ENCODE measurements at places on chromosomes 12 and 14. TPM values are rescaled to one million over a fixed set of nuclear protein-coding genes. Genes with fewer than 3 reads are reported as not detected.
A peak's percentile ranks its signal among the peaks of the same experiment; 100 is the strongest.

Gene KRT72
- not detected for total RNA-seq

Gene IFI27L2
- 55.8 TPM for total RNA-seq

DNA sequence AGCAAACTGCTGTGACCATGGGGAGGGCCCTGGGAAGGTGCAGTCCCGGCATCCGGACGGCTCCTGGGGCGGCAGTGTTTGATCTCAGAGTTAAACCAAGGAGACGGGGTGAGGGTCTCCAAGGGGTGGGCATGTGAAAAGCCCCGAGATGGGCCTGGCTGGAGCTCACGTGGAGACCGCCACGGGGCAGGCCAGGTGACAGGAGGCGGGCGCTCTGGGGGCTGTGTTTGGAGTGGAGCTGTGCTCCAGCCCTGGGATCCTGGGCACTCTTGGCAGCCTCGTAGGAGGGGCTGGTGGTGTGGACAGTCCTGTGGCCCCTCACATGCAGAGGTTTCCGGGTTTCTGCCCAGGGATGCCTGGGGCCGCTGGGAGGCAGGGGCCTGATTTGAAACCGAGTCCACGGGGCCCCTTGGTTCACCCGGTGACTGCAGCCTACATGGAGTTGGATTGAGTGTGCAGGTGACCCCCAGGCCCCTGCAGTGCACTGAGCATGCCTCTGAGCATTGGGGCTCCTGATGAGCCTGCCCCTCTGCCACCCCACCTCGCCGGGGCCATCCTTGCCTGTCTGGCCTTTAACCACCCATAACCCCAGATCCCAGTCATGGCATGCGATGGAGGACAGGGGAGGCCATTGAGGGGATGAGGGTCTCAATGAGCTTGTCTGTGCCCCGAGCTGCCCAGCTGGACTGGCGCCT lies 8.4 kb downstream of the KIF26A start:
- H3K27me3 ChIP-seq = no peaks in the 10 kb centered on the region
- H3K27ac ChIP-seq = no peak overlapping the region
- DNase-seq = peak; percentile 70
- H3K4me1 ChIP-seq = no peaks in the 10 kb centered on the region
- no peak overlapping the region for H3K4me3 ChIP-seq
- H3K36me3 ChIP-seq = no peaks in the 10 kb centered on the region

DNA sequence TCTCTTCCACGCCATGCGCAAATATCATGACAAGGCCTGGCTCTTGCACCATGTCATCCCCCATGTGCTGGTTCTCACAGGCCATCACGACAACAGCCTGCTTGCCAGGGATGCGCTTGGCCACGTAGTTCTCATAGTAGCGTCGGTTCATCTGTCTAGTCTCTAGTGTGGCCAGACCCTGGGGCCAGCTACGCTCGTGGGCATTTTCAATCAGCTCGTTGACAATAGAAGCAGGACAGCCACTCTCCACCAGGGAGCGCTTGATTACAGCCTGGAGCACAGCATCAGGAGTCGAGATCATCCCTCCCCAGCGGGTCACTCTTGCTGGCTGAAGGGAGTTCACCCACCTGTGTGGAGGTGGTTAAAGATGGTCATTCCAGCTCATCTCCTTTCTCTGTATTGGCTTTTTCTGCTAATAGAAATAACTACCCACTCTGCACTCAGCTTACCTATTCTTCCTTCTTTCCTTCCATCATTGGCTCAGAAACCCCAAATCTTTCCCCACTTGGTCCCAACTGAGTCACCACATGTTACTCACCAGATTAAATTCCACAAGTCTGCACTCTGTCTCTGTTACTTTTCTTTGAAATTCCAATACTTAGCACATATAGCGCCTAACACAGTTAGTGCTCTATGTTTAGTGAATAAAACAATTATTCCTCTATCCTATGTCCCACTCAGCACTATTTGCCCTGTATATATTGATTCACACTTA lies 15.1 kb downstream of the RNF41 start:
- H3K36me3 ChIP-seq = peaks cover 7% of the 10 kb centered on the region
- no peak overlapping the region for H3K4me3 ChIP-seq
- H3K27ac ChIP-seq = no peak overlapping the region
- H3K27me3 ChIP-seq = no peaks in the 10 kb centered on the region
- DNase-seq = no peak

Gene ARHGAP9
- total RNA-seq = 16.2 TPM

- H3K4me1 ChIP-seq = no peaks in the 10 kb centered on the region
- H3K36me3 ChIP-seq = no peaks in the 10 kb centered on the region
- DNase-seq = no peak
- no peak overlapping the region for H3K27ac ChIP-seq
Measured at GRCh38 chr12:31897781-31898503, 61.3 kb upstream of the RESF1 start.

GRCh38 chr12:93347054-93347785 lies 30.5 kb upstream of the NUDT4 start:
- H3K27ac ChIP-seq = no peak overlapping the region
- H3K4me1 ChIP-seq = no peaks in the 10 kb centered on the region
- DNase-seq = no peak
- no peaks in the 10 kb centered on the region for H3K27me3 ChIP-seq
- H3K36me3 ChIP-seq = no peaks in the 10 kb centered on the region

- no peaks in the 10 kb centered on the region for H3K36me3 ChIP-seq
- no peaks in the 10 kb centered on the region for H3K4me1 ChIP-seq
Measured at GRCh38 chr14:95944462-95944861, 67.8 kb downstream of the TUNAR start.

- H3K36me3 ChIP-seq = no peaks in the 10 kb centered on the region
- no peak overlapping the region for H3K4me3 ChIP-seq
- H3K27me3 ChIP-seq = no peaks in the 10 kb centered on the region
- peak overlapping the region; percentile 44 for H3K27ac ChIP-seq
- no peak for DNase-seq
Measured at GRCh38 chr14:81655423-81656314, 122.0 kb upstream of the SEL1L start.

Gene LRTM2
- not detected for total RNA-seq

- H3K4me3 ChIP-seq = no peak overlapping the region
- no peak for DNase-seq
- no peaks in the 10 kb centered on the region for H3K27me3 ChIP-seq
- no peaks in the 10 kb centered on the region for H3K4me1 ChIP-seq
- peaks cover 6% of the 10 kb centered on the region for H3K36me3 ChIP-seq
Measured at GRCh38 chr12:123346946-123347345, 17.7 kb downstream of the SBNO1 start.

DNA sequence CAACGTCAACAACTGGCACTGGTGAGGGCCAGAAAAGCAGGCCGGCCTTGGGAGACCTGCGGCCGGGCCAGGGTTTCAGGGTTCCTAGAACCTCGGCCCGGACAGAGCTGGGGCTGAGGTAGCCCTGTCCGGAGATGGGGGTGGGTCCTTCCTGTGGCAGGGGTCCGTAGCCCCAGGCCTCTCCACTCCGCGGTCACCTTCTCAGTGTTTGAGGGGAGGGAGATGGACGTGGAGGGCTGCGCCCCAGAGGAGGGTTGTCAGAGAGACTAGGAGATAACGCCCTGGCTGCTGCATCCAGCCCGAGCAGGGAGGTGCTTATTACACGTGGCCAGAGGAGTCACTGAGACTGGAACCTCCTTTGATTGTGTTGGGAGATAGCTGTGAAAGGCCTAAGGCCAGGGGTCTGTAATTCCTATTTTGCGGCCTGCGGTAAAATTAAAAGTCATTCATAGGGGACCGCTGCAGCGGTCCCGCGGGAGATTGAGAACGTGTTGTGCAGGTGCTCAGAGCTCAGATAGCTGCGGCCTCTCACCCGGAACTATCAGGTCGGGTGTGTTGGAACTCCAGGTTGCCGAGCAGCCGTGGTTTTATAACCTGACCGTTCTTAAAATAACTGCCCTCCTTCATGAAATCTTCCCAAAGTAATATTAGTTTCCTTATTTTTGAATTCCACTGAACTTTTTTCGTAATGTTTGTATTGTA lies 507 bp downstream of the AHSA1 start:
- H3K4me3 ChIP-seq = peak overlapping the region; percentile 89
- DNase-seq = no peak
- H3K36me3 ChIP-seq = peaks cover 5% of the 10 kb centered on the region
- H3K27ac ChIP-seq = no peak overlapping the region

Gene GOLGA3
- total RNA-seq = 83.1 TPM

DNA sequence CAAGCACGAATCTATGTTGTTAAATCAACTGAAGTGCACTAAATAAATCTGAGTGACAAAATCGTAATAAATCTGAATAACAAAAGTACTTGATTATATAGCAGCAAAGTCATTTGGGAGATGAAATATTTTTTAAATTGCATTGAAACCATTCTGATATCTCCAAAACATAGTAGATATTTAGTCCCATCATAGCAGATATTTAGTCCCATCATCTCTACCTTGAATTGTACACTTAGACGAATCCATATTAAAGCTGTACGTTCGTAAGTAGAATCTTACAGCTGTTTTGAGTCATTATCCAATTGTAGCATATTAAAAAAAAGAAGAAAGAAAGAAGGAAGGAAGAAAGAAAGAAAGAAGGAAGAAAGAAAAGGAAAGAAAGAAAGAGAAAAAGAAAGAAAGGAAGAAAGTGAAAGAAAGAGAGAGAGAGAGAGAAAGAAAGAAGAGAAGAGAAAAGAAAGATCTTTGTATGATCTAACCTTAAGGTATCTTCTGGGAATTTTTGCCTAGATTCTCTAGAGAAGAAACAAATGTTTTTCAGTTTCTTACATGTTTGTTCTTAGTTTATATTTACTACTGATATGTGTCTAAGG lies 2.6 kb downstream of the DCN start:
- H3K4me3 ChIP-seq = no peak overlapping the region
- no peaks in the 10 kb centered on the region for H3K36me3 ChIP-seq
- no peaks in the 10 kb centered on the region for H3K4me1 ChIP-seq
- no peaks in the 10 kb centered on the region for H3K27me3 ChIP-seq

Gene NINJ2
- total RNA-seq = 3.8 TPM

- no peaks in the 10 kb centered on the region for H3K27me3 ChIP-seq
- no peak for DNase-seq
Measured at GRCh38 chr12:89932954-89933353, 224.3 kb upstream of the ATP2B1 start.

Gene TSFM
- 15.0 TPM for total RNA-seq

GRCh38 chr12:107612508-107612907 lies 73.1 kb upstream of the PWP1 start:
- H3K27ac ChIP-seq = no peak overlapping the region
- no peaks in the 10 kb centered on the region for H3K4me1 ChIP-seq

Gene KRT6B
- total RNA-seq = not detected

Gene PRH2
- total RNA-seq = not detected

GRCh38 chr12:113471619-113472171 lies at the start of gene LHX5:
LHX5 (minus strand) TSS chr12:113471871; CDS start chr12:113471498, 373 bp downstream.
- H3K27ac ChIP-seq = no peak within 1 kb of the TSS
- H3K36me3 ChIP-seq = no peaks in the 10 kb centered on the region
- H3K4me1 ChIP-seq = no peaks in the 10 kb centered on the region
- H3K4me3 ChIP-seq = no peak within 1 kb of the TSS

DNA sequence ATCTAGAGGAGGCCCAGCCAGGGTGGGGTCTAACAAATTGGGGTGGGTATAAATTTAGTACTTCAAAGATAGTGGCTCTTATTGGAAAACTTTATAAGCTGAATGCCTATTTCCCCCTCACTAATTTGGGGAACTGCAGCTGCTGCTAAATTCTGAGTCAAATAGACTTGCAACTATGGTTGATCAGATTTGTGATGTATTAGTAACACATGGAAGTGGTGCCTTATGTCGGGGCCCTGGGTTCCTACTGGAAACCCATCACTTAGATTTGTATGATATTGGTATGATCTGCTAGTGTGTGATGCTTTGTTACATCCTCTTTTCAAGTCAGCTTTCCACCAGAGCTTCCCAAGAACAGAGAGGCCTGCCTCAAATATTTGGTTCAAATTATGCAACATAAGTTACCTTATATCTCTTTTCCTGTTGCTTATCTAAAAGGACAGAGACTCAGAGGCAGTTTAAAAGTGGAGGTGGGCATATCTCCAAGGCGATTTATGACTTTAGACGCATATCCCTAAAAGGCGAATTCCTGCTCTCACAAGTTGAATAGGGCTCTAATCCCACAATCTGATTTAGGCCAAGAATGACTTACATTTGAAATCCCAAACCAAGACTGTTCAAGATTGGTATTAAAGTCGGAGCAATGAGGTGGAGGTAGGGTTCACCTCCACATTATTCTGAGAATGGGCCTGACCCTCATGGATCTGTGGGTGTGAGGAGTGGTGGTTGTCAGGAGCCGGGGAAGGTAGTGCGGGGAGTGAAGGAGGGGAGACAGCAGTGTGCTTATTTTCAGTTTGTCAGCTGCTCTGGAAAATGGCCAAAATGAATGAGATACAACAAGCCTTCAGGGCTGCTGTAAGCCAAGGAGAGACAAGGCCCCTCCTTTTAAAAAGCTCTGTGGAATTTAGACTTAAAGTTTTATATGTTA lies 425.8 kb downstream of the RAD51B start:
- no peak for DNase-seq
- peak overlapping the region; percentile 98 for H3K27ac ChIP-seq
- H3K4me1 ChIP-seq = peaks cover 12% of the 10 kb centered on the region
- no peak overlapping the region for H3K4me3 ChIP-seq

- H3K4me3 ChIP-seq = peak overlapping the region; percentile 61
- no peaks in the 10 kb centered on the region for H3K4me1 ChIP-seq
- no peaks in the 10 kb centered on the region for H3K27me3 ChIP-seq
- H3K36me3 ChIP-seq = no peaks in the 10 kb centered on the region
Measured at GRCh38 chr12:57461276-57461916, 1.8 kb downstream of the GLI1 start.

GRCh38 chr12:111444925-111445725 lies 39.4 kb downstream of the SH2B3 start:
- H3K27ac ChIP-seq = no peak overlapping the region
- DNase-seq = peak; percentile 91
- no peak overlapping the region for H3K4me3 ChIP-seq
- no peaks in the 10 kb centered on the region for H3K27me3 ChIP-seq

DNA sequence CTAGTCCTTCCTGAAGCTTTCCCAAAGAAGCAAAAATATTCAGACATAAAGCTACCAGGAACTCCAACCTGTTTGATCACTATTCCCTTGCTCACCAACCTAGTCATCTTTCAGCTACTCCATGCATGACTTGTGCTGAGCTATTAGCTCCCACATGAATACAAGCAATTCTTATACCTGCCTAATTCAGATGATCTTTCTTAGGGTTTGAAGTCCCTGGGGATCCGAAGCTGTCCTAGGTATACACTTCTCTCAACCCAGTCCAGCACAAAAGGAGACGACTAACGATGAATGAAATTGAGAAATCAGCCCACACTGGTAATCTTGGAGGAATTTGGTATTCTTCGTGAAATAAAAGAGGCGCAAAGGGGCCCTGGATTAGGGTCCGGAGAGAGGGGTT lies 631 bp upstream of the PTGR2 start:
- H3K27ac ChIP-seq = peak overlapping the region; percentile 59
- no peaks in the 10 kb centered on the region for H3K27me3 ChIP-seq
- no peaks in the 10 kb centered on the region for H3K4me1 ChIP-seq
- H3K4me3 ChIP-seq = peak overlapping the region; percentile 50
- DNase-seq = no peak

- H3K36me3 ChIP-seq = no peaks in the 10 kb centered on the region
- peak overlapping the region; percentile 19 for H3K27ac ChIP-seq
- H3K4me1 ChIP-seq = peaks cover 4% of the 10 kb centered on the region
- no peaks in the 10 kb centered on the region for H3K27me3 ChIP-seq
- H3K4me3 ChIP-seq = no peak overlapping the region
Measured at GRCh38 chr12:127888943-127889719, 377.8 kb upstream of the TMEM132C start.
